ENCODE measurements at places on chromosomes 7 and 10.

- no peak for DNase-seq
Measured at GRCh38 chr7:110010359-110010758, 1080.6 kb upstream of the LRRN3 start.

GRCh38 chr7:48035967-48036478, 680 bp downstream of the C7orf57 start:
- DNase-seq = no peak

DNA sequence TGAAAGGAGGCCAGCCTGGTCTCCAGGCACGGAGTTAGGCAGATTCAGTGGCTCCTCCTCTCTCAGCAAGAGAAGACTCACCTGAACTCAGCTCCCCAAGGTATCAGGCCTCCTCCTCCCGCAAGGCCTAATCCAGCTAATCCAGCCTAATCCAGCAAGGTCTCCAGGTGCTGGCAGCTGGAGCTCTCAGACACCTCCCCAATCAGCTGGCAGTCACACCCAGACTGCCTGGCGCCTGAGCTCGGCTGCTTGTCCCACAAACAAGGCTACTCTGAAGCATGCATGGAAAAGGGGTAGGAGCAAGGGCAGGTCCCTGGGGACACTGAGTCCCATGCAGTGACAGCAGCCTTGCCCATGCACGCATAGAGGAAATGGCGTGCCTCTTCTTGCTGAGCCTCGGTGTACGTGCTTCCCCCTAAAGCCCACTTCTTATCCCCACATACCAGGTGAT, 3.3 kb upstream of the OPN4 start:
- DNase-seq = no peak

GRCh38 chr10:4868357-4868657, 42.3 kb downstream of the AKR1E2 start:
- DNase-seq = no peak

GRCh38 chr10:26755443-26755903, 58.0 kb downstream of the PDSS1 start:
- no peak for DNase-seq

GRCh38 chr7:33926535-33926934, 21.2 kb downstream of the BMPER start:
- DNase-seq = no peak

All from activated T-helper 1 cell treated with Interleukin-2 at 50 U/mL for 16 hours (primary cell).